ENCODE measurements at places on chromosomes 2 and 18.

- DNase-seq = no peak
Measured at GRCh38 chr2:11665028-11665427, 5.0 kb downstream of the NTSR2 start.

- DNase-seq = no peak
Measured at GRCh38 chr18:23126376-23127056, 8.8 kb upstream of the CABLES1 start.

DNA sequence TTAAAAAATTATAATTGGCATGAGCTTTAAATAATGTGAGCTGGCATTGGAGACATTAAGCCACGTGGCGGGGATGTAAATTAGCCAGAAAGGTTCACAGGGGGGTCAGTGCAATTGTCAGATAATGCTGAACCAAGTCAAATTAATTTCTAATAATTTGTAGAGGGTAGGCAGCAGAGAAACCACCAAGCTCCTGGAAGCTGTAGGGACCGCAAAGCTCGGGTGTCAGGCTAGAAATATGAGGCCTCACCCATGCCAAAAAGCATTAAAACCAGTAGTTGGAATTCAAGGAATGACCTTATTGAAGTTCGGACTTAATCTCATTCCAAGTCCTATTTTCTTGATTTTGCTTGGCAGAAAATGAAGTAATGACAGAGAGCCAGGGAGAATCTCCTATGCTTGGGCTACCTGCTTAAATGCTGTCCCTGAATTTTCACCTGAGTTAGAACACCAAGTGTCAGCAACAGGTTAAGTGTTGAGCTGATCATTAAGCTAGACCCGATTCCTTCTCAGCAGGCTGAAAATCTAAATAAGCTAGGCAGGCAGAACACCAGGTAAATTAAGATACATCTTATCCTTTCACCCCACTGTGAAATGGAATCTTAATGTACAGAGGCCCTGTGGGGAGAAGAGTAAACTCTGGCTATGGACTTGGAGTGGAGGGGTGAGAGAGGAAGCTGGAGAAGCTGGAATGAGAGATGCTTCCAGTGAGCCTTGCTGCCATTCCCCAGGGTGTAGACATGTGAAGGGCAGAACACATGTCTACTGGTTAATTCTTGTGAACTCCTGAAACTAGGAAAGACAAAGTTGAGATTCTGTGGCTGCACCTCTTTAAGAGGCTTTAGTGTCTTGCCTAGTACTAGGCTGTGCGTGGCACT, 520.0 kb downstream of the SLC4A3 start:
- no peak for DNase-seq

- DNase-seq = no peak
Measured at GRCh38 chr2:188785061-188785460, 189.1 kb upstream of the COL3A1 start.

DNA sequence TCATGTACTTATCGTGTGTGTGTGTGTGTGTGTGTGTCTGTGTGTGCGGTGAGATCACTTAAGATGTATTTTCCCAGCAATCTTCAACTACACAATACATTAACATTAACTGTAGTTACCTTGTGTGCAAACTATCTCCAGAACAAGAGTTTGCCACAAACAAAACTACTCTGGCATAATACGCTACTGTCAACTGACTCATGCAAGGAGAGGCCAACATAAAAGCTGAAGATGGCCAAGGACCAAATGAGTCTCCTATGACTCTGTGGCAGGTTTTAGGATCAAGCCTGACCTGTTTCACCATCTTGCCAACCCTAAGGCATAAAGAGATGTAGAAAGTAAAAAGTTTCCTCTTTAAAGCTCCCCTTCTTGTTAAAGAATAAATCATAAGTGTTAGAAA, 20.1 kb downstream of the CYB5A start:
- DNase-seq = no peak

DNA sequence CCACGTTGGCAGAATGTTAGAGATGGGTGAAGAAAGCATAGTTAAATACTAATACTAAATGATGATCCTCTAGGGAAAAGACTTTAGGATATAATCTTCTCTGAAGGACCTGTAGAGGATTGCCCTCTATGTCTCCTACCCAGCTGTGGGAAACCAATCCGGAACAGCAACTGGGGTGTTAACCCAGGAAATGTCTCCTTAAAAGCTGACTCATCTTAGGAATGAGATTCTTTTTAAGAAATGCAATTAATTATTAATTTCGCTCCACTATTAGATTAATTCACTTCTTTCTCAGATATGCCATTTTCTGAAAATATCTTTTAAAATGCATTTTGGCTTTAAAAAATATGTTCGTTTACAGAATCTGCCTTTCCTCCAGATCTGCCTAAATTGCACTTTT, 7.4 kb downstream of the SCN3A start:
- no peak for DNase-seq

DNA sequence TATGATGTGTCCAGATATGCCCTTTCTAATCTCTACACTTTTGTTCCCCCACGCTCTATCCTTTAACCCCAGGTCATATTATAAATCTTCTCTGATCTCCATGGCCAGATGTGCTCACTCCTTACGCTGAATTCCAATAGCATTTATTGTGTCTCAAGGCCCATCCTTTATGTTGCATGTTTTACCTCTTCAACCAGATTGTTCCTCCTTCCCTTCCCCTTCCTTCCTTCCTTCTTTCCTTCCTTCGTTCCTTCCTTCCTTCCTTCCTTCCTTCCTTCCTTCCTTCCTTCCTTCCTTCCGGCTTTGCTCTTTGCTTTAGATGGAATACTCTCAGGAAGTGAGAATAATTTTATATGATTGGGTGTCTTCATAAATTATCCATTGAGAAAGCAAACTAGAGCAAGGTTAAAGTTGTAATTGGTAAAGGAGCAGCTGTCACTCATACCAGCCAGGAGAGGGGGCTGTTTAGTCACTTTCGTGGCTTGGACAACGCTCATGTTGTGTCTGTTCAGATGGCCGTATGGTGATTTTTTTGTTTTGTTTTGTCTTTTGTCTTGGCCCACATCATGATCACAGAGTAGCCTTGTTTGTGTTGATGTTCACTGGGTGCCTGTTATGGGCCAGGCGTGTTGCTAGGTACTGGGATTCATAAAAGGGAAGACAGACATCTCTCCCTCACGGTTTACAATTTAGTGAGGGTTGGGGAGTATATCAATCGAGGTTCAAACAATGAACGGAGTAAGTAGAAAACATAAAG, 68.0 kb downstream of the DAW1 start:
- no peak for DNase-seq

DNA sequence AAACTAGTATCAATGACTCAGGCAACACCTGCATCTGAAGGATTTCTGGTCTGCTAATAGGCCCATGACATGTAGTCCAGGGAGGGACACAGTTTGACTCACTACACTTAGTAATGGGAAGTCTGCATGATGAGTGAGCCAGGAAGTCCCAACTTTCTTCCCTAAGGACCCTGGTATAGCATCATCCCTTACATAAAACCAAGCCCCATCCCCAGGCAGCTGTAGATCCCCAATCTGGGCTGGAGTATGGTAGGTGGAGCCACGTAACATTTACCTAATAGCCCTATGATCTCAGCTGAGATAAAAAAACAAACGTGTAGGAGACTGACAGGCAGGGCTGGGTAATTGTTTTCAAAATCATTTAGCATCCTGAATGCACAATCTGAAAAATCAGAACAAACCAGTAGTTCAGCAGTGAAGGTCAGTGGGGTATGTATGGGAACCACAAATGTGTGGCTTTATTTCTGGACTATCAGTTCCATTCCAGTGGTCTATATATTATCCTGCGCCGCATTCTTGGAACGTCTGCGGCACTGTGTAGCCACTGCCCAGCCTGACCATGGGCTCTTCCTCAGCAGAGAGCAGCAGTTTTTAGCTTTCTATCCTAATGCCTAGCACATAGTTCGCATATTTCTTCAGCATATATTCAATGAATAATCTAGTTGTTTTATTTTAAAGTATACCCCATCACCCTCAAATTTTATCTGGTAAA, 33.5 kb downstream of the EPB41L3 start:
- no peak for DNase-seq

DNA sequence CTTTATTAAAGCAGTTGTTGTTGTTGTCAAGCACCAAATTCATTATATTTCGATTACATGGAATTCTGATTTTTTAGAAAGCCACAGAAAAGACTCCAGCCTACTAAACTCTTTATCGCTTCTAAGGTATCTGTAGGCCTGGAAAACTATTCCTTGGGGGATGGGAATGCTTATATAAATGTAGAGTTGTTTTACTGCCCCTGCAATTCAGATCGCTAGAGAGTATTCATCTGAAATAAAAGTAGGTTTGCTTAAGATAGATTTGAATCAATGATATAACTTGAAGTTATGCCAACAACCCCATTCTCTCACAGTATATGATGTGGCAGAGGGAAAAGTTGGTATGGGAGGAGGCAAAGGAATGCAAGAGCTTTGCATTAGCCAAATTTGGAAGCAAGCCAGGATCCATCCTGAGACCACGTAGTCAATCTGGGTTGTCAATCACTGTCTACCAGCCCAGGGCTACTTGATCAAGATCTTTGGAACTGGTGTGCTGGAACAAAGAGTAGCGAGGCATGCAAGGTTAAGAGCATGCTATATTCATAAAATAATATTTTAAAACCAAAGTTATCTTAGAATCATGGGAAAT, 95.9 kb downstream of the LYPD6B start:
- DNase-seq = no peak

- DNase-seq = no peak
Measured at GRCh38 chr18:75029481-75029880, 179.5 kb downstream of the PTGR3 start.

- no peak for DNase-seq
Measured at GRCh38 chr18:37424507-37424906, 141.1 kb downstream of the CELF4 start.
